ENCODE measurements at places on chromosomes 3 and 15.

DNA sequence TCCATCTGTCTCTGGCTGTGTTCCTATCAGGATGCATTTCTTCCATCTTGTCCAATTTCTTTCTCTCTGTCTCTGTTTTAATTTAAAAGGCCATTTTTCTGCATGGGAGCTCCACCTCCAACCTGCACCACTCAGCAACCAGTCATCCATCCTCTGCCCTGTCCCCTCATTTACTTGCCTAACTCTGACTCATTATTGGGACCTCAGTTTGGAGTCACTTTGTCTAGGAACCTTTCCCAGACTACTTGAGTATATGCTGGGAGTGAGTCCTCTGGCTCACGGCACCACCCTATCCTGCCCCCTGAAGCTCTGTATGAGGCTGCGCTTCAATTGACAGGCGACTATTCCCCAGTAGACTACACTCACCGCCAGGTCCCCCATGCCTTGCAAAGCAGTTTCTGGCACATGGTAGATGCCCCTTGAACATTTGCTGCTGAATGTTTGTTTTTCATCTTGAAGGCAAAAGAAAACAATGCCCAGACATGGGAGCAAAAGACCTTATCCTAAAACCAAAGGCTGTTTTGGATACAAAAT is 513.3 kb upstream of the CFAP20DC start:
- no peak for DNase-seq

- DNase-seq = no peak
Measured at GRCh38 chr15:100457201-100457600, 71.5 kb downstream of the CERS3 start.

GRCh38 chr3:178476886-178477285 is 59.4 kb upstream of the KCNMB2 start:
- no peak for DNase-seq

GRCh38 chr3:43257850-43258249 is 28.5 kb upstream of the SNRK start:
- DNase-seq = no peak

GRCh38 chr3:169564883-169565282 is 98.6 kb downstream of the MECOM start:
- DNase-seq = no peak

DNA sequence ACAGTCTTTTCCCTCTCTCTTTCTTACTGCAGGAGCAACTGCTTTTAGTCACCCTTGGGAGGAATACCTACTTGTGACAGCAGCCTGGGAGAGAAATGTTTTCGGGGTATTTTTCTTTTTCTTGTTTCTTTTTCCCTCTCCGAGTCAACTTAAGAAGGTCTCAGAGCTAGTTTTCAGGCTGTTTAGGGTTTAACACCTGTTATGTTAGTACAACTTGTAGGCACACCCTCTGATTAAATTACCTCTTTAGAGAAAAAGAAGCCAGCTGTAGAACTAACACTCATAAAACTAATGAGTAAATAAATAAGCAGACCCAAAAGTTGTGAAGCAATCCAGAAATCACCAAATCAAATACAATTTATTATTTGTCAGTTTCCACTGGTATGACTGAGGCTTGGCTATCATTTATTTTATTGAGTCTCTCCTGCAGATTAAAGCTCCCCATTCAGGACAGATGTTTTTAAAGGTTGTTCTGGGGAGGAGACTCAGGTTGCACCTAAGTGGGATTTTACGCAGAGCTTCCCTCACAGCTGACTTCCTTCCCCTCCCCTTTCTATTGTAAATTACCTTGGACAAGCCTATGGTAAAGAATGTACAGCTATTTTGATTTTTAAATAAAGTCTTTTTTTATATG is 112.5 kb downstream of the FOXB1 start:
- DNase-seq = no peak

GRCh38 chr3:129016356-129016719 is 15.2 kb downstream of the EFCC1 start:
- DNase-seq = peak; percentile 20

GRCh38 chr3:116253511-116253910 is 191.8 kb downstream of the LSAMP start:
- DNase-seq = no peak

DNA sequence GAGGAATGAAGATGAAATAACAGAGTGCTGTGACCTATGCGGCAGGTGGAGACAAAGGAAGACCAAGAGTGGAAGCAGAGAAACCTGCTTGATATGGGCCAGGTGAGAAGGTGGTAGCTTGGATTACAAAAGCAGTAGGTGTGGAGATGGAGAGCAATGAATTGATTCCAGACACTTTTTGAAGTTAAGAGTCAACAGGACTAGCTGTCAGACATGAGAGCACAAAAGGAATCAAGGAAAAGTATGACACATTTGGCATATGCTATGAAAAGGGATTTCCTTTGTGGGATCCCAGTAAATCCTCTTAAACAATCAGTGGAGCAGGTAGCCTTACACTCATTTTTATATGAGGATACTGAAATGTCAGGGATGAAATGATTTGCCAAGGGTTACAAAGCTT is 160.5 kb downstream of the GREM1 start:
- no peak for DNase-seq

DNA sequence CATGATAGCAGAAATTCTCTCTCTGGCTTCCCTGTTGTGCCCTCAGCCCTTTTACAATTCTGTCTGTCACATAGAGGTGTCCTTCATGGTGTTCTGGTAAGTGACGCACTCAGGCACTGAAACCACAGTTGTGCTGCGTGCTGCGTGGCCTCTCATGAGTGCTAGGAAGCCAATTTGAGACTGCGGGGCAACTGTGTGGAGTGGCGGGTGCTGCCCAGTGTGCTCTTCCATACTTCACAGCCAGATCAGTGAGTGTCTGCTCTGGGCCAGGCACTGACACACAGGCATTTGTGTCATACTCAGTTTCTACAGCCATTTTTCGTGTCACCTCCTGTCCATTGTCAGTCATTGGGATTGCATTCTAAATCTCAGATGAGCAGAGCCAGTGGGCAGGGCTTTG is 133.1 kb upstream of the PLXNA1 start:
- DNase-seq = no peak

Measured in stimulated activated CD8-positive, alpha-beta memory T cell treated with anti-CD3 and anti-CD28 coated beads, Interleukin-7, amount 100 ng/mL, for 4 hours (primary cell).